ENCODE measurements at places on chromosomes 4 and X. TPM values are rescaled to one million over a fixed set of nuclear protein-coding genes. Genes with fewer than 3 reads are reported as not detected.
A peak's percentile ranks its signal among the peaks of the same experiment; 100 is the strongest.

GRCh38 chrX:45689971-45690370, 489.3 kb upstream of the DIPK2B start:
- DNase-seq: no peak

- DNase-seq: no peak
Measured at GRCh38 chr4:155371432-155372043, 5.2 kb downstream of the MAP9 start.

GRCh38 chr4:176817204-176817603, 24.5 kb upstream of the VEGFC start:
- DNase-seq: no peak

DNA sequence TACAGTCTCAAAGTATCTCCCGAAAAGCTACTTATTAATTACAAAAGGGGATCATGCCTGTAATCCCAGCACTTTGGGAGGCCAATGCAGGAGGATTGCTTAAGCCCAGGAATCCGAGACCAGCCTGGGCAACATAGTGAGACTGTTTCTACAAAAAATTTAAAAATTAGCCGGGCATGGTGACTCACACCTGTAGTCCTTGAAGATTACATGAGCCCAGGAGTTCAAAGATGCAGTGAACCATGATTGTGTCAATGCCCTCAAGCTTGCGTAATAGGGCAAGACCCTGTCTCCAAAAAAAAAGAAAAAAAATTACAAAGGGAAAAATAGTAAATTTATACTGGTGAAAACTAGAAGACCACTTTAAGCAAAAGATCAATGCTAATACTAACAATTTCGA, 3.3 kb upstream of the PORCN start:
- no peak for DNase-seq

GRCh38 chrX:46912603-46913491, 626 bp downstream of the JADE3 start:
- DNase-seq: peak; percentile 93

GRCh38 chrX:128818690-128819089, 704.6 kb downstream of the SMARCA1 start:
- no peak for DNase-seq

DNA sequence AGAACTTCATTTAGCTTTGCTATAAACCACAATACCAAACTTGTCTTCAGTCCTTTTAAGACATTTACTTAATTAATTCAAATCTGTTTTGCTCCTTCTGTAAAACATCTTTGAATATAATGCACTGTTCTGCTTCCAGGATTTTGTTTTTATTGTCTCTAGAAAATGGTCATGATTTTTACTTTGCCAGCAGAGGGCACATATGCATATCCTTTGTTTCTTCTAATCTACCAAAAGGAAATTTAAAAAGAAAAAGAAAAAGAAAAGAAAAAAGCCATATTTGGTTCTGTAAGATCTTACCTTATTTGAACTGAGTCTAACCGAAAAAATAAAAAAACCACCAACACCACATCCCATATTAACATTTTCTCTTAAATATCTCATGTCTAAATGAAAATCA, 101.9 kb upstream of the CCSER1 start:
- DNase-seq: no peak

- peak; percentile 42 for DNase-seq
Measured at GRCh38 chrX:43505769-43506168, 150.3 kb upstream of the MAOA start.

- no peak for DNase-seq
Measured at GRCh38 chrX:41033299-41033698, 51.9 kb upstream of the USP9X start.

DNA sequence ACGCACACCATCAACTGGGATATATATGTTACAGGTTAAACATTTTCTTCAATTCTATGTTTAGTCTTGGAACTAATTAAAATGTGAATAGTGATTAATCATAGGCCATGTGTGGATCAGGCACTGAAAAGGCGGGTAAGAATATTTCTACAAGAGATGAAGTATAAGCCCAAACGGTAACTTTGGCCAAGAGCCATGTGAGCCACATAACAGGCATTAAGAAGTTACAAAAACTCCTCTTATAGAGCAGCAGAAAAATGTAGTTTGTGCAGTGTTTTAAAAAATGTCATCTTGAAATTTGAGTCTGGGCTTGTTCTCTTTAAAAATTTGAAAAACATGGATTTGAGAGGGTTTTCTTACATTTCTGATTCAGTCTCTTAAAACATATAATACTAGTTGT, 521.8 kb upstream of the DIPK2B start:
- DNase-seq: peak; percentile 41

DNA sequence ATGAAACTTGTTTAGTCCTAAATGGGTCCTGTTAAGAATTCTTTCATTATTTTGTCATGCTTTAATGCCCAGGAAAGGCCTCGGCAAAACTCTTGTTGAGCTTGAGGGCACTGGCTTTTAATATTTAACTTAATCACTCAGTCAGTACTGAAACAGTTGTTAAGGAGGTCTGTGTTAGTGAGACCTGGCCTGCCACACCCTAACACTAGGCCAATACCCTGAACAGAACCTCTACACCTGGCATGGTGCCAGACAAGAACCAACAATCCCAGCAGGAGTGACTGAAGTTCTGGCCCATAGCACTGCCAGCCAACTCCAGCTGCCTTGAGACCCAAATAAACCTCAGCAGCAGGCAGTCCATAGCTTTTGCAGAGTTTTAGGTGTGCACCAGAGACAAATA, 85.7 kb upstream of the ITM2A start:
- DNase-seq: no peak

GRCh38 chr4:167786504-167786903, 305.8 kb upstream of the ANXA10 start:
- DNase-seq: no peak

GRCh38 chrX:147781844-147782243, 129.9 kb upstream of the FMR1 start:
- no peak for DNase-seq

DNA sequence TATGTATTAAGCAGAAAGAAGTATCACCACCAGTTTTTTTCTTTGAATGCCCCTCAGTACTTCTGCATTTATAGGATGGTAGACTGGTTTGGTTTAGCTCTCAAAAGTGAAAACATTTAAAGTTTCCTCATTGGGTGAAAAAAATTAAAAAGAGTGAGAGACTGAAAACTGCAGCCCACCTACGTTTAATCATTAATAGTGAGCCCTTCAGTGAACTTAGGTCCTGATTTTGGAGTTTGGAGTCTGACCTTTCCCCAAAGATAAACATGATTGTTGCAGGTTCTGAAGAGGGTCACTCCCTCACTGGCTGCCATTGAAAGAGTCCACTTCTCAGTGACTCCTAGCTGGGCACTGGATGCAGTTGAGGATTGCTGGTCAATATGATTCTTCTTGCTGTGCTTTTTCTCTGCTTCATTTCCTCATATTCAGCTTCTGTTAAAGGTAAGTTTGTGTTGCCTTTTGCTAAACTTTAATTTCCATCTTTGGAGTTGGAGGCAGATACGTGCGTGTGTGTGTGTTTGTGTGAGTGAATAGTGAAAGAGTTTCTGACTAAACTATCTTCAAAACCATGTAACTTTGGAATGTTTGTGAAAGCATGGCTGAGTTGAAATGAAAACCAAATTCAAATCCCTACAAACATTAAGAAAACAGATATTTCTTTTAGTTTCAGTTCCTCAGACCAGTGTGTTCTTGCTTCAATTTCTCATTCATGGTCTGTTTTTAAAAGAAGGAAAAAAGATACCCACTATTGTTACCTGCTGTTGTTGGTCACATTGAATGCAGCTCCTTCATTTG, at the start of gene MTTP:
Gene MTTP (plus strand): TSS at position 295 of the 795 bp plus-strand sequence. CDS start 86 bp downstream, at position 381.
- no peak for DNase-seq

Gene AKAP4
- total RNA-seq: not detected

Gene SPATA4
- 0.72 TPM for total RNA-seq

Gene CT45A2
- total RNA-seq: not detected

Gene NXF3
- 0.36 TPM for total RNA-seq

Gene RBM46
- not detected for total RNA-seq

Gene ADH7
- total RNA-seq: not detected

Gene COL4A5
- total RNA-seq: 0.36 TPM

Gene SOX3
- not detected for total RNA-seq

Gene CHIC1
- total RNA-seq: 12.3 TPM

Gene FGF5
- total RNA-seq: 7.7 TPM

Data from osteoblast (primary cell).